ENCODE measurements at places on chromosomes 2 and 18.

GRCh38 chr2:162938387-162938786 lies 99.8 kb upstream of the KCNH7 start:
- DNase-seq = no peak

DNA sequence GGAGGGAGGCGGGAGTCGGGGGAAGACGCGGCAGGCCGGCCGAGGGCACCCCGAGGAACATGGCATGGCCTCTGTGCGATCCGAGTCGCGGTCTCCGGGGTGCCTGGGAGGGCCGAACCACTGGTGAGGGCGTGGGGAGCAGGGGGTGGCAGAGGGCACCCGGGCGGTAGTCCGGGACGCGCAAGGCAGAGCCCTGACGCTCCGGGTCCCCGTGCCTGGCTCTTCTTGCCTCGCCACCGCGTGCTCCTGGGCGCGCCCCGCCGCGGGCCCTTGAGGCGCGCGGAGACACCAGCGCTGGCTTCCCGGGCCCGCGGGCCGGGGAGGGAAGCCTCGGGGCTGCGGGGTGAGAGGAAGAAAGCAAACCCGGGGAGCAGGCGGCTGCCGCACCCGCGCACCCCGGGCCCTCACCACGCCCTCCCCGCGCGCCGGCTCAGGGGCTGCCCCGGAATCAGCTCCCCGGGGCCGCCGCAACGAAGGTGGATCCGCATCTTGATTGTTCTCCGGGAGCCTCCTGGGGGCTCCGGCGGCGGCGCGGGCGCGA lies 4.3 kb downstream of the SOX11 start:
- no peak for DNase-seq

DNA sequence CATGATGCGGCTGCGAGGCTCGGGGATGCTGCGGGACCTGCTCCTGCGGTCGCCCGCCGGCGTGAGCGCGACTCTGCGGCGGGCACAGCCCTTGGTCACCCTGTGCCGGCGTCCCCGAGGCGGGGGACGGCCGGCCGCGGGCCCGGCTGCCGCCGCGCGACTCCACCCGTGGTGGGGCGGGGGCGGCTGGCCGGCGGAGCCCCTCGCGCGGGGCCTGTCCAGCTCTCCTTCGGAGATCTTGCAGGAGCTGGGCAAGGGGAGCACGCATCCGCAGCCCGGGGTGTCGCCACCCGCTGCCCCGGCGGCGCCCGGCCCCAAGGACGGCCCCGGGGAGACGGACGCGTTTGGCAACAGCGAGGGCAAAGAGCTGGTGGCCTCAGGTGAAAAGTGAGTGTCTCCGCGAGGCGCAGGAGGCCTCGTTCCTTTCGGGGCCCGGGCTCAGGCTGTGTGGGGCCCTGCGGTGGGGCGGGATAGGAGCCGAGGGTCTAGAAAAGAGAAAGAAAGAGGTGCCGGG lies 520 bp downstream of the GLS start:
- DNase-seq = no peak

DNA sequence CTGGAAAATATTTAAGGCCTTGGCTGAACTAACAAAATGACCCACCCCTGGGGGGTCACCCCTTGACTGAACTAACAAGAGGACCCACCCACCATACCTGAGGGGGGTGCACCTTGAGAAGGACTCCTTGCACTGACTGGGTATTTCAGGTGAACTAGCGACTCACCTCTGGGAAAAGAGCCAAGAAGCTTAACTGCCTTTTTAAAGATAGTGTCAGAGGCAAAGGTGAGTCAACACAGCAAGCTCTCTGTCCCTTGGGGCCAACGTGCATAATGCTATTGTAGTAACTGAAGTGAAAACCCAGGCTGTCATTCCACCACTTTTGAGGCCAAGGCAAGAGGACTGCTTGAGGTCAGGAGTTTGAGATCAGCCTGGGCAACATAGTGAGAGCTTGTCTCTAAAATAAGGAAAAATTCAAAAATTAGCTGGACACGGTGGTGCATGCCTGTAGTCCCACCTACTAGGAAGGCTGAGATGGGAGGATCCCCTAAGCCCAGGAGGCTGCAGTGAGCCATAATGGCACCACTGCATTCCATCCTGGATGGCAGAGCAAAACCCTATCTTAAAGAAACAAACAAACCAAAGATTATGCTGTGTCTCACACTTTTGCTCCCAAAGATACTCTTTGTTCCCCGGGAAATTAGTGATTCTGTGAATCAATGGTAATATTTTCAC lies 36.4 kb upstream of the ZCCHC2 start:
- no peak for DNase-seq

GRCh38 chr18:64966667-64967066 lies 784.1 kb upstream of the CDH7 start:
- DNase-seq = no peak

DNA sequence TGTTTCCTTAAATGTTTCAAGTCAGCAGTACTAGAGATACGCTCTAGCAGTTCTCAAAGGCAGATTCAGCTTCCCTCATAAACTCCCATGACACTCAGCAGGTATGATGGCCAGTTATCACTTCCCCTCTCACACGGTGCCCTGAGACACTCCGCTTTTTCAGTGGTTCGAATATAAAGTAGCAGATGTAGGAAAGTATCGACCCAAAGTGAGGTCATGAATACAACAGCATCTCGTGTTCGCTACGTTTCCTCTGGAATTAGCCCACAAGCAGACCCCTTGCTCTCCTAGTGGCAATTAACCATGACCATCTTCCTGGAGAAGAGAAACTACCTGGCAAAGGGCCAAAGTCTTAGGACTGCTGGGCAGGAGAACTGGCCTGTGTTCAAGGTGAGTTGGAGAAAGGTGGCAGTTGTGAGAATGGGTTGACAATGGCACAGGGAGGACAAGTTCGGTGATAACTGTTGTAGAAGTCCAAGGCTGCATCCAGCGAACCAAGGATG lies 9.3 kb upstream of the AGBL5 start:
- no peak for DNase-seq

All from activated CD4-positive, alpha-beta T cell treated with anti-CD3 and anti-CD28 coated beads, Interleukin-2, Interleukin-4, amounts not matched to agents 100 ng/mL and 50 ng/mL, durations not matched to agents 16 hours and 8 hours (primary cell).